ENCODE measurements at places on chromosomes 2 and 18. TPM values are rescaled to one million over a fixed set of nuclear protein-coding genes. Genes with fewer than 3 reads are reported as not detected.

KCNE4 gene
- not detected for total RNA-seq

- H3K36me3 ChIP-seq, result no peaks in the 10 kb centered on the region
- DNase-seq, result no peak
- no peaks in the 10 kb centered on the region for H3K4me1 ChIP-seq
- H3K27me3 ChIP-seq, result no peaks in the 10 kb centered on the region
Observed at GRCh38 chr2:154554046-154554445, 144.4 kb upstream of the KCNJ3 start.

IL1F10 gene
- not detected for total RNA-seq

MSGN1 gene
- 0.42 TPM for total RNA-seq

EDAR gene
- total RNA-seq, result not detected

CAVIN2 gene
- total RNA-seq, result not detected

FARSB gene
- 23.3 TPM for total RNA-seq

NAT8 gene
- not detected for total RNA-seq

- H3K4me1 ChIP-seq, result peaks cover 36% of the 10 kb centered on the region
- H3K27ac ChIP-seq, result peak overlapping the region; percentile 88
- H3K27me3 ChIP-seq, result no peaks in the 10 kb centered on the region
Observed at GRCh38 chr2:131493199-131493968, 1.2 kb upstream of the MZT2A start.

DNA sequence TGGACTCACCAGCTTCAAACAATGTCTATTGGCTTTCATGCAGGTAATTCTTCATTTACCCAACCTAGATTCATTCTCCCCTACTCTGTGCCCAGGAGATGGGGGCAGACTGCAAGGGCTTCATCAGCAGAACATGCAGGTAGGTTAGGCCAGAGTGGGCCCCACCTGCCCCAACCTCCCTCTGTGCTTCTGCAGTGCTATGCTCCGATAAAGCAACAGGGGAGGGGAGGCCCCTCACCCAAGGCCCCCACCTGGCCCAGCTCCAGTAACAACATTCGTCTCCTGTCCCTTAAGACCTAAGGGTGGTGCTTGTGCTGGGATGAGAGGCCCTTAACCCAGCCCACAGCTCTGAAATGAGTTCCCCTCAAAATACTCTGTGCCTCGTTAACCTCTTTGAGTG lies 16.7 kb upstream of the GYPC start:
- DNase-seq, result no peak
- no peaks in the 10 kb centered on the region for H3K27me3 ChIP-seq
- H3K4me3 ChIP-seq, result no peak overlapping the region
- H3K4me1 ChIP-seq, result peaks cover 14% of the 10 kb centered on the region
- no peak overlapping the region for H3K27ac ChIP-seq

- peaks cover 15% of the 10 kb centered on the region for H3K36me3 ChIP-seq
- no peak overlapping the region for H3K4me3 ChIP-seq
- no peaks in the 10 kb centered on the region for H3K27me3 ChIP-seq
- peaks cover 70% of the 10 kb centered on the region for H3K4me1 ChIP-seq
- DNase-seq, result no peak
Observed at GRCh38 chr18:79518683-79519128, 123.0 kb downstream of the NFATC1 start.

DNA sequence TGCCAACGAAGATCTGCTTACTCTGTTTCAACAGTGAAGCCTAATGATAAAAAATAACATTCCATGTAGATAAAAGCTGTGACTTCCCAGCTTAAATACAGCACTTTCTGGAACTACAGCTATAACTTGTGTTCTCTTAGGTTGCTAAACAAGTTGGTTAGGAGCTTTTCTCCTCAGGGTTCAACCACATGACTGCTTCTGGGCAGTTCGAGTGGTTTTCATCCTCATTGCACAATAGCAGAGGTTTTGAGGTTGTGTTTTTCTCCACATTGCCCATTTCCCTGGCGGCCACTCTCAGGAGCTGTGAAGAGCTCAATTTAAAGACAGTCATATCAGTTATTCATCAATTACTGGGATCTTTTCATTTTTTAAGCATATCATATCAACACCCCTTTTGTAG lies 102.2 kb upstream of the CYP1B1 start:
- no peak overlapping the region for H3K27ac ChIP-seq
- peaks cover 14% of the 10 kb centered on the region for H3K27me3 ChIP-seq
- no peaks in the 10 kb centered on the region for H3K4me1 ChIP-seq
- no peak overlapping the region for H3K4me3 ChIP-seq
- DNase-seq, result no peak

DNA sequence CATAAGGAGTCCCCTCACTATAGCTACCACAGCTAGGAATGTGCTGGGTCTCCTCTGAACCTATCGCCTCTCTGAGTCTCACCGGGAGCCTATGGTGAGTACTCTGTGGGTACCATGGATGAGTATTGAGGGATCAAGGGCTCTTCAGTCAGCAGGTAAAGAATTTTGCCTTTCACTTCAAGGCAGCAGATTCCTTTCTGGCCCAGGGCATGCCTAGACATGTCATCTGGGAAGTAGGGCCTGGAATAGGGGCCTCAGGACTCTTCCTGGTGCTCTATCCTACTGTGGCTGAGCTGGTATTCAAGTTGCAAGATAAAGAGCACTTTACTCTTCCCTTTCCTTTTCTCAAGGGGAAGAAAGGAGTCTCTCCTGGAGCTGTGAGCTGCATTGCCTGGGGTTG lies 85.6 kb upstream of the LHCGR start:
- no peaks in the 10 kb centered on the region for H3K4me1 ChIP-seq
- H3K27ac ChIP-seq, result no peak overlapping the region
- DNase-seq, result no peak

DNA sequence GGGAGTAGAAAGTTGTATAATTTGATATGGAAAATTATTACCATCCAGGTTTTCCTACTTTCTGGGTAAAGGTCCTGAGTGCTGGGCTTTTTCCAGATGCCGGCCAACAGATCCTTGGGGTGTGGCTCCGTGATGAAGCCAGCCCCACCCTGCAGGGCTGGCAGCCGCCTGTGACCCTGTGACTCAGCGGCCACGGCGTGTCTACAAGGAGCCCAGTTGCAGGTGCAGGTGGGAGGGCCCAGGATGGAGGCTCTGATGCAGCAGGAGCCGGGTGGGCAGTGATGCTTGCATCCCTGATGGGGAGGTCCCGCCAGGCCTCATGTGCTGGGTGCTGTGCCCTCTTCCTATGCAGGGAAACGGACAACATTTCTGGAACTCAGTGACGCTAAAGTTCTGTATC lies 96.0 kb upstream of the ALKAL2 start:
- peaks cover 2% of the 10 kb centered on the region for H3K27me3 ChIP-seq
- no peak overlapping the region for H3K4me3 ChIP-seq
- peaks cover 8% of the 10 kb centered on the region for H3K4me1 ChIP-seq
- H3K36me3 ChIP-seq, result no peaks in the 10 kb centered on the region

KIAA2012 gene
- not detected for total RNA-seq

GBX2 gene
- total RNA-seq, result not detected

- peak; percentile 46 for DNase-seq
- H3K36me3 ChIP-seq, result no peaks in the 10 kb centered on the region
- H3K4me1 ChIP-seq, result peaks cover 19% of the 10 kb centered on the region
- H3K27me3 ChIP-seq, result peaks cover 13% of the 10 kb centered on the region
- H3K4me3 ChIP-seq, result peak within 1 kb of the TSS; percentile 77
Observed at GRCh38 chr18:63949068-63949737, at the start of gene HMSD. Gene HMSD, plus strand, starts transcription at chr18:63949301. Its CDS starts 4,155 bp downstream, at chr18:63953456.

DNA sequence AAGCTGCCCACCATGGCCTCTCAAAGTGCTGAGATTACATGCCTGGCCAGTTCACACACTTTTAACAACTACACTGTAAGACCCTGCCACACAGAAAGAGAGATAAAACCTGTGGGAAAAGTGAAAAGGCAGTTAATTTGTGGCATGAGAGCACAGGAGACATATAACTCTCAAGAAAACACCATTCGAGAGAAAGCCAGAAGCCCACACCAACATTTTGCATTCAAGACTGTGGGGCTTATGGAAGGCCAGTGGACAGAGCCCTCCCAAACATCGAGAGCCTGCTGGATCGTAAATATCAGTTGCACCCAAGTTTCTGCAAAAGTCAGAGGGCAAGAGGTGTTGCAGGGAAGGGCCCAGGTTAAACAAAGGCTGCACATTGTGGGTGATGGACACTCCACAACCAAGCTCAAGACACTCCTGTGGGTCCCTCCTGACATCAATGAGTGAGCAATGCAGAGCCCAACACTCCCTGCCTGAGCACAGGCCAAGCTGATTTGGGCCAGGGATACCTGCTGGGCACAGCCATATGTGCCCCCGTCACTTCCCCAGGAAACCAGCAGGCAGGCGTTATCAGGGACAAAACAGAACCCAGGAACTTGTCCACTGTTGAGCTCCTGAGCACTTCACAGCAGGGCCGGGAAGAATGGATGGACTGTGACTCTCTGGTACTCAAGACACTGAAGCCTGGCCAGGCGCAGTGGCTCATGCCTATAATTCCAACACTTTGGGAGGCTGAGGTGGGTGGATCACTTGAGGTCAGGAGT lies 114.4 kb downstream of the ZFP36L2 start:
- peaks cover 36% of the 10 kb centered on the region for H3K4me1 ChIP-seq
- no peak for DNase-seq
- H3K4me3 ChIP-seq, result no peak overlapping the region
- H3K27me3 ChIP-seq, result no peaks in the 10 kb centered on the region
- no peaks in the 10 kb centered on the region for H3K36me3 ChIP-seq
- H3K27ac ChIP-seq, result no peak overlapping the region

IGFBP2 gene
- total RNA-seq, result not detected

DNA sequence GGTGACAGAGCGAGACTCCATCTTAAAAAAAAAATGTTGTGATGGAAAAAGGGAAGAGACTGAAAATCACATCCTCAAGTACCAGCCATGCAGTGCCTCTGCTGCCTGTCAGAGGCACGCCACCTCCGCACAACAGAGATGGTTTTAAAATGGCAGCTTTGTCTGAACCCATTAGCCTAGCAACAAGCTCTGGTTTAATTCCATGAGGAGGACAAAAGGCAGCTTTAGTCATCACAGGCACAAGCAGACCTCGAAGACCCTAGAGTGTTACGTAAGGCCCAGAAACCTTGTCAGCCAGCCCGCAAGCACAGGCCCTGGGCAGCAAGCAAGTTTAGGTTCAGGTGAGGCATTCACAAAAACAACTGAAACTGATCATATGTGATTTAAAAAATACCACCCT lies 10.4 kb downstream of the LCT start:
- H3K27ac ChIP-seq, result no peak overlapping the region
- H3K36me3 ChIP-seq, result peaks cover 2% of the 10 kb centered on the region
- DNase-seq, result no peak
- H3K4me3 ChIP-seq, result no peak overlapping the region

DNA sequence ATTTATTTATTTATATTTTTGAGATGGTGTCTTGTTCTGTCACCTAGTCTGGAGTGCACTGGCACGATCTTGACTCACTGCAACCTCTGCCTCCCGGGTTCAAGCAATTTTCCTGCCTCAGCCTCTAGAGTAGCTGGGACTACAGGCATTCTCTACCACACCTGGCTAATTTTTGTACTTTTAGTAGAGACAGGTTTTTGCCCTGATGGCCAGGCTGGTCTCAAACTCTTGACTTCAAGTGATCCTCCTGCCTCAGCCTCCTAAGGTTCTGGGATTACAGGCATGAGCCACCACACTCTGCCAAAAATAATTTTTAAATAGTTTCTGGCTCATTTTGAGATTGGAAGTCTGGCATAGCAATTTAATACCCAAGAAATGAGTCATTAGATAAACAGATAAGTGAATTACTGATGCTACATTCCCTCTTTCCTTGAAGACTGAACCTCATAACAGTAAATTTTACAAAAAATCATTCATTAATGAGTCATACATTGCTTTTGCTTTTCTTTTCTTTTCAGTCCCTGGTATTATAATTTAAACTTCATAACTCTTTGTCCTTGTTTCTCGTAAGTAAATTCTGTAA lies 881.6 kb upstream of the PIK3C3 start:
- H3K36me3 ChIP-seq, result no peaks in the 10 kb centered on the region
- DNase-seq, result no peak
- H3K27ac ChIP-seq, result no peak overlapping the region
- H3K27me3 ChIP-seq, result no peaks in the 10 kb centered on the region
- no peaks in the 10 kb centered on the region for H3K4me1 ChIP-seq
